ENCODE measurements at places on chromosomes 3 and 15.
A peak's percentile ranks its signal among the peaks of the same experiment; 100 is the strongest.

GRCh38 chr3:13881536-13882410 is 1.9 kb upstream of the WNT7A start:
- DNase-seq: no peak

DNA sequence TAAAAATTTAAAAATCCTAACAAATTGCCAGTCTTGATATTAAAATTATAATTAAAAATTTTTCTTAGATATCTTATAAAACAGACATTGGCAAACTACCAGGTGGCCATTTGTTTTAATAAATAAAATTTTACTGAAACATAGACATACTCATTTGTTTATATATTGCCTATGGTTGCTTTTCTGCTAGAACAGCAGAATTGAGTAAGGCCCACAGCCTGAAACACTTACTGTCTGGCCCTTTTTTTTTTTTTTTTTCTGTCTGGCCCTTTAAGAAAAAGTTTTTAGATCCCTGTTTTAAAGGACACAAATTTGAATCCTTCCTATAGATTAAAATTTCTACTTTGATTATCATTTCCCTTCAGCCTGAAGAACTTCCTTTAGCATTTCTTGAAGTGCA is 60.5 kb upstream of the CTDSPL2 start:
- no peak for DNase-seq

DNA sequence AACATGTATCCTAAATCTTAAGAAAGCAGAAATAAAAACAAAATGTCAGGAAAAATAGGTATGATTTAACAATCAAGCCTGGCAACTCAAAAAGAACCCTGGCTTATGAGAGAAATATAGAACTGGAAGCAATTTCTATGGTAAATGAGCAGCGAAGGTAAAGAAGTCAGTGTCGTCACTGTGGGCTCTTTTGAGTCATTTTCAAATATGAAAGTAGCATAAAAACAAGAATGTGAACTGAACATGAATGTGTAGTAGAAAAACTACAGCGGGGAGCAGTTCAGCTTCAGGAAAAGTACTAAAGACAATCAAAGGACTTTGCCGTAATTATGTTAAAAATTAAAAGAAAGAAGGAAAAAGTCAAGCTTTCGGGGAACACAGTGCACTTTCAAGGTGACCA is 17.5 kb downstream of the LSG1 start:
- no peak for DNase-seq

GRCh38 chr3:27342267-27342666 is 26.9 kb downstream of the NEK10 start:
- no peak for DNase-seq

GRCh38 chr3:168260859-168261258 is 165.1 kb upstream of the GOLIM4 start:
- DNase-seq: no peak

GRCh38 chr3:36969540-36970432 is 23.1 kb downstream of the EPM2AIP1 start:
- peak; percentile 73 for DNase-seq
